ENCODE measurements at places on chromosomes 16 and 17. TPM values are rescaled to one million over a fixed set of nuclear protein-coding genes. Genes with fewer than 3 reads are reported as not detected.

Gene PSMB10
- polyA plus RNA-seq = 92.8 TPM

DNA sequence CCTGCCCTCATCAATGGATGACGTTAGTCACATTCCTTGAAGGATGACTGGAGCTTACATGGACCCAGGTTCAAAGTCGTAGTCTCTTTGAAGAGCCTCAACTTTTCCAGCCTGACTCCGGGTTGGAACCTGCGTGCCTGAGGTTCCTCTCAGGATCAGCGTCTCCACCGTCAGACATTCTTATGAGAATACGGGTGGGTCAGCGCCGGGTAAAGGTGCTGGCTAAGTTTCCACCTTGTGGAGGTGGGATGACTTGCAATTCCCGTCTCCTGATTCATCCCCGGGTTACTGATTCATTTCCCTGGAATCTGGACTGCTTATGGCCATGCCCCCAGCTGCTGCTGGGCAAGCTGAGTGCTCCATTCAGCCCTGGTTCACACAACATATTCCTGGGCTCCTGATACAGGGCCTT is 38.9 kb upstream of the CMIP start:
- no peak for DNase-seq

GRCh38 chr16:2074071-2074470 is 26.3 kb downstream of the TSC2 start:
- no peak for DNase-seq

DNA sequence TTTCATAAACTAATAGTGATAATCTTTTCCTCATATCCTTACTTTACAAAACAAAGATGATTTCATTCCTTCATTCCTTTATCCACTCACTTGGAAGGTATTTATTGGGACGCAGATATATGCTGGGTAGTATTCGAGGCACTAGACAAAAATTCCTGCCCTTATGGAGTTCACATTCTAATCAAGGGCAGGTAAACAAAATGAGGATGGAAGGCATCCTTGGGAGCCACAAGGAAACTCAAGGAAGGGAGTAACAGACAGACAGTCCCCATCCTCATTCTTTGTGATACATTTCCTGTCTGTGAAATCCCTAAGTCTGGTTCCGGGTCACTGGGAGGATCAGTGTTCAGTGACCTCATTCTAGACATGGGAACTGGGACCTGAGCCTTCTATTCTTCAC is 45.2 kb downstream of the SLC6A2 start:
- DNase-seq = no peak

GRCh38 chr16:24536671-24537070 is 2.7 kb upstream of the RBBP6 start:
- no peak for DNase-seq

DNA sequence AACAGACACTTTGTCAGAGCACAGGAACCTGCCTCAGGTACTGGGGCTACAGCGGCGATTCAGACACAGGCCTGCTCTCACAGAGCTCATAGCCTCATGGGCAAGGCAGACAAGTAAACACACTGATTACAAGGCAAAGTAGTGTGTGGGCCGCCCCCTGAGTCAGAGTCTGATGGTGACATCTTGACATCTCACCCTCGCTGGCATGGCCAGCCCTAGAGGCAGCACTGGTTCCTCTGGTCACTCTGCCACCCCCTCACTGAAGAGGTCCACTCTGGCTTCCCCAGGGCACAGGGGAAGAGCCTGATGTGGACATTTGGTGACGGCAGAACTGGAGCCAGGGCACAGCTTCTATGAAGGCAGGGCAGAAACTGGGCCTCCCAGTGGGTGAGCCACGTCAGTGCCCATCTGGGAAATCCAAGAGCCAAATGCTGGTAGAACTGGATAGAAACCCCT is 32.9 kb upstream of the TOB1 start:
- DNase-seq = no peak

DNA sequence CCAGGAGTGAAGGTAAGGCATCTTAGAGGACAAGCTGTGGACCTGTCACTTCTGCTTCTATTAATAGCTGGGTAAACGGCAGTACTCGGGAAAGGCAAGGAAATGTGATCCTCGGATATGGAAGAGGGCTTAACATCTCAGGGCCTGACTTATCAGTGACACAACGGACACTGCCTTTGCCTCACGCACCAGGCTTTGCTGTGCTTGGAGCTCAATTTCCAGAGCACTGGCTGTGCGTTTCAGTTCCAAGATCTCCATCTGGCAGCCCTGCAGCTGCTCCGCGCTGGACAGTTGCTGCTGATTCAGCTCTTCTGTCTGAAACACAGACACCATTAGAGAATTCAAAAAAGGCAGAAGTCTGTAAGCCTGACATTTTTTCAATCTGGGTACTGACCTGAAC is 3.5 kb downstream of the KRT40 start:
- DNase-seq = no peak

GRCh38 chr17:61409301-61410112 is 9.9 kb downstream of the TBX2 start:
- peak; percentile 87 for DNase-seq

- no peak for DNase-seq
Measured at GRCh38 chr17:413016-413350, 60.4 kb upstream of the RPH3AL start.

Gene SLC16A13
- polyA plus RNA-seq = 1.2 TPM

Gene HS3ST3A1
- polyA plus RNA-seq = 2.2 TPM

GRCh38 chr17:63430223-63430622 is 15.9 kb downstream of the CYB561 start:
- DNase-seq = no peak
